ENCODE measurements at places on chromosomes 3 and 15.

DNA sequence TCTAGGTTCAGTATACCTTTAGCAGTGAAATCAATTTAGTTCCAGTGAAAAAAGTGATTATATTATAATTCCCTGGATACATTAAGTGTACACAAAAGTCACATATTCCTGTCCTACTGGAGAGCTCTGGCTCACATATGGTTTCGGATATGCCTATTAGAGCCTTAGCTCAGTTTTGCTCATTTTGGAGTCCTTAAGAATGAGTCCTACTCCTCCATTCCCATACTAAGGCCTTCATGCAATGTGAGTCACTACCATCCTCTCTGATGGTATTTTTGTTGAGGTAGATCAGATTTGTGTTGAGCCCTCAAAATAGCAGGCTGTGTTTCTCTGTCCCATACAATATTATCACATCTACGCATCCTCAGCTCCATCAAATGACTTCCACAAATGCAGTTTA lies 294.2 kb upstream of the COL8A1 start:
- DNase-seq = no peak

DNA sequence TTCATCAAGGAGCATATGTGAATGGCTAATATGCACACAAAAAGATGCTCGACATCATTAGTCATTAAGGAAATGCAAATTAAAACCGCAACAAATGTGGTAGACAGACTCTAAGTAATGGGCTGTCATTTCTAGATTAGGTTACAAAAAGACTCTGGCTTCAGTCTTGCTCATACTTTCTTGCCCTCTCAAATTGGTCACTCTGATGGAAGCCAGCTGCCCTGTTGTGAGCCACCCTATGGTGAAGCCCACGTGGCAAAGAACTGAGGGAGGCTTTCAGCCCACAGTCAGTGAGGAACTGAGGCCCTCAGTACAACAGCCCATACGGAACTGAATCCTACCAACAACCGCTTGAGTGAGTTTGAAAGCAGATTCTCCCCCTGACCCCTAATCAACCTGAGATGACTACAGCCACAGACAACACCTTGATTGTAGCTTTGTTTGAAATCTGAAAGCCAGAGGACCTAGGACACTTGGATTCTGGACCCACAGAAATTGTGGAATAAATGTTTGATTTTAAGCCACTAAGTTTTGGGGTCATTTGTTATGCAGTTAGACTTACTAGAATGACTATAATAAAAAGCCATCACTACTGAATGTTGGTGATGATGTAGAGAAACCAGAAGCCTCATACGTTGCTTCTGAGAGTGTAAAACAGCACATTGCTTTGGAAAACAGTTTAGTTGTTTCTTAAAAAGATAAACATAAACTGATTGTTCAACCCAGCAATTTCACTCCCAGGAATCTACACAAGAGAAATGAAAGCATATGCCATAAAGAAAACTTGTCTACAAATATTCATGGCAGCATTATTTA lies 45.7 kb downstream of the EHHADH start:
- DNase-seq = no peak

DNA sequence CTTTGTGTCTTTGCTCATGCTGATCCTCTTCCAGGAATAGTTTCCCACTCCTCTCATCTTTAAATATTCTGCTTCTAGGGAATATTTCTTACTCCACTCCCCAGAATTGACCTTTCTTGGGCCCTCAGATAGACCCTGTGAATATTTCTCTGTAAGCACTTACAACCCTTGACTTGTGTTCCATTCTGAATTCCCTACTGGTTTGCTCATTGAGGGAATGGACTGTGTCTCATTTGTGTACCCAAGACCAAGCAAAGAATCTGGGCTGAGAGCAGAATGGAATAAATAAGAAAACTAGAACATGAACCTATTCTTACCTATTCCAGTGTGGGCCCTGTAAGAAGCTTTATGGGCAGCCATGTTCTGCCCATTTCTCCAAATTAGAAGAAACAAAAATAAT lies 72.7 kb upstream of the TSPAN3 start:
- no peak for DNase-seq

DNA sequence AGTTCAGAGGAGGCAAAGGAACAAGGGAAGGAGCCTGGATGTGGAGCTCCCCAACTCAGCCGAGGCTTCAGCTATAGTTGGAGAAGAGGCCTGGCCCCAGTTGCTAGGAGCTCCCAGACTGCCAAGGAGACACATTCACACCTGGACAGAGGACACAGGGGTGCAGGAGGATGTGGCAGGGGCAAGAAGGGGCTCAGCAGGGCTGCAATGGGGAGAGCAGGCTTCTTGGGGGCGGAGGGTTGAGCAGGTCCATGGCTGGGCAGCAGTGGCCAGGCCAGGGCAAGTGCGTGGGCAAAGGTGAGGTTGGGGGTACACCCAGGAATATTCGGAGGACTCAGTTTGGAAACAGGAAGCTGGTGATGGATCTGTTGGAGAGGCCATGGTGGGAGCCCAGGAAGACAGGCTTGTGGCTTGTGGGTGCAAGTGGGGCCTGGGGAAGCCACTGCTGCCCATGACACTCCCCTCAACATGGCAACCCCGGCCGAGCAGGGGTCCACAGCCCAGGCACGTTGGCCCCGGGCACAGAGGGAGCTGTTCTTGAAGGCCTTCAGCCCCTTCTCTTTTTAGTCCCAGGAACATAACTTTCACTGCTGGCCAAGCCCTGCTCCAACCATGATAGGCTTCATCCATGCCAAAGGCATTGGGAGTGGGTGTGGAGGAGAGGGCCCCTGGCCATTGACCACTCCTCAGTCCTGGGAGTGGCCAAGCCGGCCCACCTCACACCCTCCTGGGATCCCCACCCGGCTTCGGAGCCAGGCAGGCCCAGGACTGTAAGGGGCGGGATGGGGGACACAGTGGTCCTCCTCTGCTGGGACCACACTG lies 33.3 kb downstream of the TSPAN3 start:
- DNase-seq = no peak

DNA sequence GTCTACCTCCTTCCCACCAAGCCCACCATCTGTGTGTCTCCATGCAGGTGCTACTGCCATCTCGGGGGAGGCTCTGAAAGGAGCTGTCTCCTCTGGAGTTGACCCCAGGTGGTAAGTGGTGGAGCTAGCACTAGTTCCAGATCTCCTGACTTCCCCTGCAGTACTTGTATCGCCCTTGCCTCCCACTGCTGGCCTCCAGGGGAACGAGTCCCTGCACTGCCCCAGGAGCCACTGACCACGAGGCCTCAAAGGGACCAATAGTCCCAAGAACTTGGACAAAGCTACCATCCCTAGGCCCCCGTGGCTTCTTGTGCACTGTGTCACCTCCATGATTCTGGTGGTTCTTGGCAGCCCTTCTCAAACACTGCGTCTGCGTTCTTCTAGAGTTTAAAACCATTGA lies 98.9 kb downstream of the TOP2B start:
- no peak for DNase-seq

DNA sequence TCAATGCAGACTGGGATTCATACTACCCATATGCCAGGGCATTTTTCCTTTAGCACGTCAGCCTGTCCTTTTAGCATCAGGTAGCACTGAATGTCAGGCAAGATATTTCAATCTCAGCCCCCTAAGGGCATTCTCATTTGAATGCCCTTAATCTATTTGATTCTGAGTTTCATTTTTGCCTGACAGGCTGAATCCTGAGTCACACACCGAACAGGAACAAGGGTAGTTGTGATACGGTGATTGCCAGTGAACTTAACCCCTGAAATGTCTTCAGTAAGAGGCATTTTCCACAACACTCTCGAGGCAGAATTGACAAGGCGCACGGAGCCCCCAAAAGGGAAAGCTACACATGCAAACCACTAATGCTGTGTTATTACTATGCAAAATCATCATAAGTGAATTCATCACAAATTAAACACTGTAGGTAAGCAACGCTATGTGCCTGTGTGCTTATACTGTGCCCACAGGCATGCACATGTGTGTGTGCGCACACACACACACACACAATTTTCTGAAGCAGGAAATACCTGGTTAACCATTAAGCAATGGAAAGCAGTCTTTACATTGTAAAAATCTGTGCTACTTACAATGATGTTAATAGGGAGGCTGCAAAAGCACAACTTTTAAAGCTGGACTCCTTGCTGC lies 130.4 kb downstream of the ZNF385D start:
- no peak for DNase-seq

GRCh38 chr15:65767895-65768294 lies 24.2 kb downstream of the DENND4A start:
- no peak for DNase-seq

DNA sequence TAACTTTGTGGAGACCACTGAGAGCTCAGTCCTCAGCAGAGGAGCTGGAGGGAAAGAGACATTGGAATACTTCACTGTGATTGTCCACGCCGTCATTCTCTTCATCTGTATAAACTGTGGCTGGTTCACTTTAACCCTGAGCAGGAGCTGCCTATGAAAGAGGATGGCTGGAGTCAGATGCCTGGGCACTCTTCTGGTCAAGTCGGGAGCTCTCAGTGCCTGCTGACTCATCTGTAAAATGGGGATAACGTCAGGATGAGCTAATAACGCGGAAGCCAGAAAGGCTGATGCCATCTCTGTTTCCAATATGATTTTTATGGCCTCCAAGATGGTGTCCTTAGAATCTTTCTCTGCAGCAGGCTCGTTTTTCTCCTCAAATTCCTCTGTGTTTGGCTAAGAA lies 51.6 kb upstream of the MRPS22 start:
- DNase-seq = no peak

DNA sequence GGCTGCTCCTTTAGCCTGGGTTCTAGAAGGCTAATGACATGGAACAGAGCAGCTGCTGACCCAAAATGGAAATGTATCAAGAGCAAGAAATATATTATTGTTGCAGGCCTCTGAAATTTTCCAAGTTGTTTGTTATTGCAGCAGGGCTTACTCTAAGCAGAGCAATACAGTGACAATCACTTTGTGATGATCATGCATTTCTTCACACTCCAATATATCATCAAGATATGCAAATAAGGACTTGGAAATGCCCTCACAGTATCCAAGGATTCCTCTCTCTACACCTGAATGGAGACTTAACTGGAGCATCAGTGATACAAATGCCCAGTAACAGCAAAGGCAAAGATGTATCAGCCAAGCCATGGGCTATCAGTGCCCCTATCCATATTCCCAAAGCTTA lies 89.6 kb downstream of the PDZRN3 start:
- no peak for DNase-seq

DNA sequence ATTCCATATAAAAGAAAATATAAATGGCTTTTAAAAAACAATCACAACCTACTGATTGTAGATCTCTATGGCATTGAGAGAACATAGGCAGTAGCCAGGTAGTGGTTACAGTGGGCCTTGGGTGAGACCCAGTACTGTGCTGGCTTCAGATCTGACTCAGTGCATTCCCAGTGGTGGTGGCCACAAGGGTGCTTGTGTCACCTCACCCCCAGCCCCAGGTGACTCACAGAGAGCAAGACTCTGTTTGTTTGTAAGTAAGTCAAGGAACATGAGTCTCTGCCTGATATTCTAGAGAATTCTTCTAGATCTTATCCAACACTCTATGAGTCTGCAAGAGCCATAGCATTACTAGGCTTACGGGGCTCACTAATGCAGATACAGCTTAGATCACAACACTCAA lies 118.8 kb upstream of the AZI2 start:
- no peak for DNase-seq

DNA sequence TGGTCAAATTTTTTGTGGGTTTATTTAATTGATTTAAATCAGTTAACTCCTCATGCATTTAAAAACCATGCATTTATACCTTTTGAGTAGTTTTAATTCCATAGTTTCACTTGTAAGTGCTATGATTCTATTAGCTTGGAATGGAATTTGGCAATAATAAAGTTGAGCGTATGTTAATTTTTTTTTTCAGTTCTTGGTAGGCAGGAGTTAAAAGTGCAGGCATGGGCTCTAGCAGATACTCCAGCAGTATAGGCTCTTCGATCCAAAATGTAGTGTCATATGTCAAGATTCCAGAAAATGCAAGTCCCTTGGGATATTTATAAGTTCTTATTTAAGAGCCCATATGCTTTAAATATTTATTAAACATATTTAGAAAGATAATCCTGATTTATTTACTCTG lies 70.3 kb downstream of the LYSMD4 start:
- DNase-seq = no peak

DNA sequence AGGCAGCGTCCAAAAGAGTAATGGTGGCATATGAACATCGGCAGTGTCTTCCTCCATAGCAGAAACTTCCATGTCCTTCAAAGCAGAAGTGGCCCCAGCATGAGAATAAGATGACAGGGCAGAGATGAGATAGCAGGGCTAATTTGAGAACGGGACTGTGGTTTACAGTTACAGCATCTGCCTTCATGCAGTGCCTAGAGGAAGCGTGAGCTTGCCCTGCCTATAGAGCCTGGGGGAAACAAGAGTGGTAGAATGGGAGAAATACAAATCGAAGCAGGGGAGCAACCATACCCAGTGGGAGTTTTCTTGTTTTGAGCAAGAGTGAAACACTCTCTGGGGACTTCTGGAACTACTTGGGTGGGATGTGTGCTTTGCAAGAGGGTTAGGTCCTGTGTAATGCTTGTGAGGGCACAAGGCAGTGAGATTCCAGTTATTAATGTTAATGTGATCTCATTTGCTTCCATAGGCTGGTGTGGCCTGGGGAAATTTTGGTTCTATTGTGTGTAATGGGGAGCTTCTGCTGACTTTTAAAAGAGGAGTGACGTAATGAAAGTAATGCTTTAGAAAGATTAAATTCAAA lies 616.9 kb downstream of the ZIC1 start:
- DNase-seq = no peak

DNA sequence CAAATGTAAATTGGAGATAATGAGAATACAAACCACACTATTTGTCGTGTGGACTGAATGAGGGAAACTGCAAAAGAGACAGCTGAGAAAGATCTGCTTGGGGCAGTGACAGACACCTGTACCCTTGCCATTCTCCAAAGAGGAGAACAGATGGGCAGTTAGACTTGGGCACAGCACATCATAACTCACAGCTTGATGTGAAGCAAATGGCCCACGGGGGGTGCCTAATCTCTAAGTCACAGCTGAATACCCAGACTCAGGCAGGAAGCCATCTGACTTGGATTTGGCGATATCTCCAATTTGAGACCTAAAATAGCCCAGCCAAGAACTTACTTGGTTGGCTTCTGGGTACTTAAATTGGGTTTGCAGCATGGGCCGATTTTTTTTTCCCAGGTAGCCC lies 10.0 kb upstream of the SLC6A11 start:
- peak; percentile 29 for DNase-seq

DNA sequence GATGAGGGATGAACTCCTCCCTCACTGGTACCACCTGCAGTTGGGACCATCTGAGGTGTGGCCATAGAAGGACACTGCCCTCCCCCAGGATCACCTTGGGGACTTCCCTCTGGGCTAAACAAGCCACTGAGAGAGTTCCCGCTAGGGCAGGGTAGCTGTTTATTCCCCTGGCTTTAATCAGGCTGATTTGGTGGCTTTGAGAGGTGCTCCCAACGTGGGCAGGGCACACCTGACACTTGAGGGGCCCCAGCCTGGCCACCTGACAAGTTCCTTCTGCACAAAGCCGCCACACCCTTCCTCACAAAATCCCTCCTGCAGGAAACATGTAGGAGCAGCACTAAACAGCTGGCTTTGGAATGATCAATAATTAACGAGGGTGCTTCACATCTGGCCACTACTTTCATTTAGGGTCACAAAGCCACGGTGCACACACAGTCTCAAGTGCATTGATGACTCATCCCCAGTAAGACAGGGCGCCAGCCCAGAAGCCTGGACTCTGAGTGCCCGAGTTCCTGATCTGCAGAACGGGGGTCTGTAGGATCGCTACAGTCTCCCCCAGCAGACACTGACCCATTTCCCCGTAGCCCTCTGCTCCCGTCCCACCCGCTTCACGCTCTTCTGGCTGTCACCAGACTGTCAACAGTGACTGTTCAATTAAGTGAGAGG lies 75.1 kb downstream of the ATP10A start:
- no peak for DNase-seq

All from NCI-H82 (cell line).